ENCODE measurements at places on chromosomes 2 and 18. TPM values are rescaled to one million over a fixed set of nuclear protein-coding genes. Genes with fewer than 3 reads are reported as not detected.

DNA sequence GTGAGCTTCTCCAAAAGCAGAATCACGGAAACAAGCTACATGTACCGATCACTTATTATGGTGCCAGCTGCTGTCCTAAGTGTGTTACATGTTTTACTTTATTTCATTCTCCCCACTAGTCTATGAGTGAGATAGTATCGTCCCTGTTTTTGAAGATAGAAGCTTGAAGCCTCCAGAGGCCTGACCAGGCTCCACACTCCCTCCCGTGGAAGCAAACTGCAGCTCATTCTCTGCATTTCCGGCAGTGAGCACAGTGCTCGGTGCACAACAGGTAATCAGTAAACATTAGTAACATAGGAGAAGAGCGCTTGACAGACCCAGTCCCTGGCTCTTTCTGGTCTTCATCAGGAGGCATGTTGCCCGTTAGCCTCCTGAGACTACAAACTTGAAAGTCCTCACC is 72.9 kb downstream of the ZBTB7C start:
- DNase-seq, result no peak

DNA sequence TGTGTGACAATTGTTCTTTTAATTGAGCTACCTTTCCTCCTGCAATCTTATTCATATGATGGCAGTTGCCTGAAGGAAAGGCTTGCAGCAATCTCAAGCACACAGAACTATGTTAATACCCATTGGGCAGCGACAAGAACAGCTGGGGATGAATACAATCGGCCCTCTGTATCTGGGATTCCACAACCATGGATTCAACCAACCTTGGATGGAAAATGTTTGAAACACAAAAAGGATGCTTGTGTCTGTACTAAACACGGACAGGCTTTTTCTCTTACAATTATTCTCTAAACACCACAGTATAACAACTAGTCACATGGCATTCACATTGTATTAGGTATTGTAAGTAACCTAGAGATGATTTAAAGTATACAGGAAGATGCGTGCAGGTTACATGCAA is 256.1 kb upstream of the SIX2 start:
- DNase-seq, result no peak

- no peak for DNase-seq
Observed at GRCh38 chr2:177397481-177398289, 5.1 kb downstream of the AGPS start.

GRCh38 chr2:39990335-39990900 is 211.4 kb upstream of the THUMPD2 start:
- no peak for DNase-seq

ROCK2 gene
- total RNA-seq, result 8.4 TPM

VIT gene
- not detected for total RNA-seq

GALR1 gene
- not detected for total RNA-seq
